Thyroid gland (tissue), 4 donors: ENCODE measurements at places on chromosomes 5 and 9. TPM values are rescaled to one million over a fixed set of nuclear protein-coding genes. Genes with fewer than 3 reads are reported as not detected.

GRCh38 chr5:120345947-120346346 lies 118.2 kb upstream of the PRR16 start:
- no peak for DNase-seq

DNA sequence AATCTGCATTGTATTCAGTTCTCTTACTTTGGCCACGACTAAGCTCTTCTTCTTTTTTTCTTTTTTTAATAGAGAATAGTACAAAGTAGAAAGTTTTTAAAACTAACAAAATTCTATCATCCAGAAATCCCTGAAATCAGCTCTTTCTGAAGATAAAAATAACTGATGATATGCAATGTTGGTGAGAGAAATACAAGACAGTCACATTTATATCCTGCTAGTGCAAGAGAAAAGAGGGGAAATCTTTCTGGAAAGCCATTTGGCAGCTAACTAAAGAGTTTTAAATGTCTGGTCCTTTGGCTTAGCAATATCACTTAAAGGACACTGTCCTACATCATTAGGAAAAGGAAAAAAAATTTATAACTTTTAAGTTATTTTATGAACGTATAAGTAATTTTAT lies 27.0 kb upstream of the FREM1 start:
- no peak for DNase-seq

- no peak for DNase-seq
These were observed 16.0 kb downstream of the MVB12B start for GRCh38 chr9:126342621-126343031.

- DNase-seq = no peak
These were observed 10.2 kb downstream of the NDUFAF2 start for GRCh38 chr5:60955239-60955638.

GRCh38 chr5:1118738-1119137 lies 6.9 kb upstream of the SLC12A7 start:
- DNase-seq = peak; percentile 51

- DNase-seq = no peak
These were observed 249.2 kb upstream of the ANKRD55 start for GRCh38 chr5:56482363-56482762.

- no peak for DNase-seq
These were observed 1344.4 kb upstream of the WWC1 start for GRCh38 chr5:166947045-166947444.

- DNase-seq = no peak
These were observed 214.8 kb upstream of the GRIA1 start for GRCh38 chr5:153275695-153276094.

DNA sequence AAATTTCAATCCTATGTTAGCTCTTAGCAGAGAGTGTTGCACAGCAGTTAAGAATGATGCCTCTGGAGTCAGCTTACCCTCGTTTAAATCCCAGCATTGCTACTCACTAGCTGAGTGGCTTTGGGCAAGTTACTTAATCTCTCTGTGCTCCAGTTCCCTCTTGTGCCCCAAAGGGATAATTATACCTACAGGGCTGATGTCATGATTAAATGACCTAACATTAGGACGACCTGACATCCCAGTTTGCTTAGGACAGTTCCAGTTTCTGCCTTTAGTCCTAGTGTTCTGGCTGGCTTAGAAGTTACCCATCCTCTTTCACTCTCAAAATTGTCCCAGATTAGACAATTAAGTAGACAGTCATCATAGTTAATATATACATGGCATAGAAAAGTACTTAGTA lies 4.3 kb upstream of the RAI14 start:
- DNase-seq = no peak

DNA sequence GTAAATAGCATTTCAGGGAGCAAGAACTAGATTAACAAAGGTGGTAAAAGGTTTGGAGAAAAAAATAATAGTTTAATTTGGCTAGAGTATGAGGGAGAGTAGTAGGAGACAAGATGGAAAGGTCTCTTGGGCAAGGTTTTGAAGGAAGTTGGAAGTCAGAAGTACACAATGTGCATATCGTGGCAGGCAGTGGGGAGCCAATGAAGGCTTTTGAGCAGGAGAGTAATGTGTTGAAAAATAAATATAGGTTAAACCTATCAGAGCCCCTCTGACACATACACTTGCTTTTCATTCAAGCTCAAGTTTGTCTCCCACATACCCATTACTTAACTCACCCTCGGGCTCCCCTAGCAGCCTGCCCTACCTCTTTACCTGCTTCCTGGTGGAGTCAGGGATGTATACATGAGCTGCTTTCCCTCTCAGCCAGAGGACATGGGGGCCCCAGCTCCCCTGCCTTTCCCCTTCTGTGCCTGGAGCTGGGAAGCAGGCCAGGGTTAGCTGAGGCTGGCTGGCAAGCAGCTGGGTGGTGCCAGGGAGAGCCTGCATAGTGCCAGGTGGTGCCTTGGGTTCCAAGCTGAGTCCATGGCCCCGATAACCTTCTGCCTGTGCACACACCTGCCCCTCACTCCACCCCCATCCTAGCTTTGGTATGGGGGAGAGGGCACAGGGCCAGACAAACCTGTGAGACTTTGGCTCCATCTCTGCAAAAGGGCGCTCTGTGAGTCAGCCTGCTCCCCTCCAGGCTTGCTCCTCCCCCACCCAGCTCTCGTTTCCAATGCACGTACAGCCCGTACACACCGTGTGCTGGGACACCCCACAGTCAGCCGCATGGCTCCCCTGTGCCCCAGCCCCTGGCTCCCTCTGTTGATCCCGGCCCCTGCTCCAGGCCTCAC lies at the start of gene CA9:
Gene CA9, plus strand, starts transcription at position 797 of the 893 bp plus-strand sequence. Its CDS starts 32 bp downstream, at position 829.
- DNase-seq = no peak

Gene PCDHB13
- 7.2 TPM for total RNA-seq

Gene EMB
- total RNA-seq = 59.7 TPM
